ENCODE measurements at places on chromosomes 1 and 21.
A peak's percentile ranks its signal among the peaks of the same experiment; 100 is the strongest.

DNA sequence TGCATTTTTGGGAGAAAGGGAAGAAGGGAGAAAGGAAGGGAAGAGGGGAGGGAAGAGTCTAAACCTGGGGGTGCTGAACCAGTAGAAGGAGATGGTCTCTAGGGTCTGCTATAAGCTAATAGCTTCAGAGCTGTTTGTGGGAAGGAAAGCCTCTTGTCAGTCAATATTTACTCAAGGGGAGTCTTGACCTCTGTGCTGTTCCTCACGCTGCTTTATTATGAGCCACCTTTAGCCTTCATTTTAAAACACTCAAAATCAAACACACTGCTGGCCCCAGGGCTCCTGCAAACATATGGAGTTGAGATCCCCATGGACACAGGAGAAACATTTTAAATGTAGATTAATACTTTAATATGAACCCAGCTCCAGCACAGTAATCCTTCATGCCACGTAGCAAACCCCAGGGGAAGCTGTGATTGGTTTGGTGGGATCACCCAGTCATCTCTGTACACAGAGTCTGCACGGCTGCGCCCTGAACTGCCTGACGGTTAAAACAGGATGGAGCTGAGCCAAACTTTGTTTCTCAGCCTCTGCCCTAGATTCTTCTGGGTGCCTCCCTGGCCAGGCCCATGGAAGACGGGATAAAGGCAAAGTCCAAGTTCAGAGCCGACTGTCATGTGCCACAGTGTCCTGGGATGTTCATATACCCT lies 40.2 kb upstream of the VWA5B1 start:
- DNase-seq = no peak

DNA sequence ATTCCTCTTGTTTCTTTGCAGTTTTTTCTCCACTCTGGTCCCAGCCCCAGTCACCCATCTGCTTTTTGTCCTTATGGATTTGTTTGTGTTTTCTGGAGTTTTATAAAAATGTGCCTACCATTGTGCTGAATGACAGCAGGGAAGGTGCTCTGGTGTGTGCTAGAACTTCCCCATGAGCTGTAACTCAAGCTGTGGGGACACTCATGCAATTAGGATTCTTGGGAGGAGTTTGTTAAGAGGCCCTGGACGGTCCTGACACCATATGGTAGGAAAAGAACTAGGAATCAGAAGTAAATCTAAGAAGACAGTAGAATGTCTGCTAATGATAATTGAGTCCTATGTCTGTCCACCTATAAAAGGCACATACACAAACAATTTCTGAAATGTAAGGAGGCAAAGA lies 27.4 kb downstream of the URB2 start:
- no peak for DNase-seq

DNA sequence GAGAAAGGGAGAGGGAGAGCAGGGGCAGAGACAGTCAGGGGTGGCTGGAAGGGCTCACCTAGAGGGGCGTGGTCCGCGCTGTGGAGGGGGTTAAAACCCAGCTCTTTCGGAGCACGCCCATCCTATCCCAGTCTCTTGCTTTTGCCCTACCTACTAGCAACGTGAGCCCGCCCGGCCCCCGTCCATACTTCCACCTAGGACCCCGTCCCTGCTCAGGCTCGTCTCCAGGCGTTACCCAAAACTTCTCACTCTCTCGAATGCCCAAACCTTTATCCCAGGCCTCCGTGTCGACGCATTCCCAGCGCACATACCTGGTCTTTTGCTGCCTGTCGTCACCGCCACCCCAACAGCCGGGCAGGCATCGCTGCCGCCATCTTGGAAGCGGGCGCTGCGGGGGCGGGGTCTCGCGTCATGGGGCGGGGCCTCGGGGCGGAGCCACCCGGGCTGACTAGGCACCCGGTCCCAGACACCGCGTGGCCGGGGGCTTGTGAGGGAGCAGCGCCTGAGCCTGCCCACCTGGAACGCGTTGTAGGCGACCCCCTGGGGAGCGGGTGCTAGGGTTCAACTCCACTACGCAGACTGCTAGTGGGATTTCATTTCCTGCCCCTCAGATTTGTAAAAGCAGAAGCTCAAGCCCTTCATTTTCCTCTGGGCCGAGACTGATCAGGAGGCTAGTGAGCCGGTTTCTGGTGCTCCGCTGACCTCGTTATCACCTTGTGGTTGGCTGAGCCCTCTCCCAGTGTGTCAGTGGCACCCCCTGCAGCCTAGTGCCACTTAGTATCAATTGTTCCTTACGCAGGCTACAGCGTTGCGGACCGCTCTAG lies at the start of gene B4GALT3:
Gene B4GALT3 (minus strand): TSS at position 396 of the 824 bp plus-strand sequence. CDS start 1,447 bp downstream, outside the sequence.
- peak; percentile 96 for DNase-seq

GRCh38 chr1:64114012-64114525 lies 89.4 kb upstream of the UBE2U start:
- DNase-seq = no peak

DNA sequence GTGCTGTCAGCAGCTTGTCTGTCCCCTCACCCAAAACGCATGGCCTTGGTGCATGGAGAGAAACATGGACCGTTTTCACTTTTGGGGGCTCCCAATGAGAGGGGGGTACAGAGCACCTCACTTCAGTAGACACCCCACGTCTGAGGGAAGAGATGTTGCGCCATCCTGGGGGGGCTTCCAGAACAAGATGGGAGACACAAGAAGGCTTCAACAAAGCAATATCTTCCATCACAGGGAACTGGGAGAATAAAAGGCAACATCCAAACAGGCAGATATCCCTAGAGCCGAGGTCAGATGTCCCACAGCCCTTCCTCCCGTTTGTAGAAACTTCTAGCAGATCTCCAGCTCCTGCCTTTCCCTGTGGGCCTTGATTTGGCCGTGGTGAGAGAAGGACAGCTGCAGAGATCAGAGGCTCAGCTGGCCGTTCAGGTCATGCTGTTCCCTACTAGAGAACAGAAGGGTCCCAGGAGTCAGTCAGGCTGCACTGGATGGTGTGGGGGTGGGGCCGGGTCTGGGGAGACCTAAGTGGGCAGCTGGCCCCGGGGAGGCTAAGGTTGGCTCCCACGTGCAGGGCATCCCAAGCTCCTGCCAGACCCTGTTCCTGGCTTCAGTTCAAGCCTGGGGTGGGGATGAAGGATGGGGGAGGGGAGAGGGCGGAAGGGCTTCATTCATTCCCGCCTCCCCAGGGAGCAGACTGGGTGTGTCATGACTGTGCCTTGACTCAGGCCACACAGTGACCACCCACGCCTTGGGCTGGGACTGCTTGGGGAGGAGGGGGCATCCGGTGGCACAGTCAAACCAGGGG lies 4.4 kb downstream of the PLOD1 start:
- DNase-seq = no peak

DNA sequence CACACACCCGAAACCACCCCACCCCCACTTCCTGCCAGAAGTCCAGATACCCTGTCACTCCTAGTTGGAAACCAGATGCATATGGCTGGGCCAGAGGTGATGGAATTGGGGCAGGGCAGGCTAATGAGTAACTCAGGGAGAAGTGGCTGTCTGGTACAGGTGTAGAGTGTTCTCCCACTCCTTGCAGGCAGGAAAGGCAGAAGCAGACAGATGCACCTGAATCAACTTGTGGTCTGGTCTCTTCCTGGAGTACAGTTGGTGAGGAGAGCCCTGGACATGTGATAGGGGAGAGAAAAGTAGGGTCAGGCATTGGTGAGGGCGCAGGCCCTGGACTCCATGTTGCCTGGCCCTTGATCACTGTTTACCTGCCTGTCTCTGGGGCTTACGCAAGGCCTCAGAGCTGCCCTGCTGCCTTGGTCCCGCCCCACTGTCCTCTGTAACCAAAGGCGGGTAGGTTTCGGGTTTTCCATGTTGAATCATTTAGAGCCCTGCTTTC lies 2.5 kb downstream of the CGN start:
- peak; percentile 63 for DNase-seq

GRCh38 chr1:224157316-224157715 lies 25.7 kb upstream of the DEGS1 start:
- no peak for DNase-seq

DNA sequence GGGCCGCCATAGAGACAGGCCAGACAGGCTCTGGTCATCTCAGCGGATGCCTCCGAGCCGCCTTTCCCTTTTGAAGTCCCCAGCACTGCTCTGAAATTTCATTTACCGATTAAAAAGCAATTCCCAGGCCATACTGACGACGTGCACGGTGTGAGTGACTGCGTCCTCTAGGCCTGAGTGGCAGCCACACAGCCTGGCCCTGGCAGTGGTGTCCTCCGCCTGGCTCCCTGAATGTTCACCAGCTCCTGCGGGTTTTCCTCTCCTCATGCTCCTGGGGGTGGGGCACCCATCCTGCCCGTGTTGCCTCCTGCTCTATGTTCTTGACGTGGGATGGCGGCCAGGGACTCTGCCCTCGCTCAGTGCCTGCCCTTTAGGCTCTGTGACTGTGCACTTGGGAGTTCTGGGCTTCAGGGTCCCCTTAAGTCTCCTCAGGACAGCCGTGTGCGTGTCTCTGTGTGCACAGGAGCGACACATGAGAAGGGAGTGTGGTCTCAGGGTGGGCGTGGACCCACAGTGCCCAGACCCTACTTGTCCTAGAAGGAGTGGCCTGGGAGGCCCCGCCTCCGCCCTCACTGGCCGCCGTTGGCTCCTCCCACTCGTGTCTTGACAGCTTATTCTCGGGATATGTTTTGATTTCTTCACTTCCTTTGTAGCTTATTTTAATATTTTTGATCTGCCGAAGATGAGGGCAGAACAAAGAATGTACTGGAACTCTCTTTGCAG lies 3.6 kb downstream of the SKI start:
- peak; percentile 71 for DNase-seq

DNA sequence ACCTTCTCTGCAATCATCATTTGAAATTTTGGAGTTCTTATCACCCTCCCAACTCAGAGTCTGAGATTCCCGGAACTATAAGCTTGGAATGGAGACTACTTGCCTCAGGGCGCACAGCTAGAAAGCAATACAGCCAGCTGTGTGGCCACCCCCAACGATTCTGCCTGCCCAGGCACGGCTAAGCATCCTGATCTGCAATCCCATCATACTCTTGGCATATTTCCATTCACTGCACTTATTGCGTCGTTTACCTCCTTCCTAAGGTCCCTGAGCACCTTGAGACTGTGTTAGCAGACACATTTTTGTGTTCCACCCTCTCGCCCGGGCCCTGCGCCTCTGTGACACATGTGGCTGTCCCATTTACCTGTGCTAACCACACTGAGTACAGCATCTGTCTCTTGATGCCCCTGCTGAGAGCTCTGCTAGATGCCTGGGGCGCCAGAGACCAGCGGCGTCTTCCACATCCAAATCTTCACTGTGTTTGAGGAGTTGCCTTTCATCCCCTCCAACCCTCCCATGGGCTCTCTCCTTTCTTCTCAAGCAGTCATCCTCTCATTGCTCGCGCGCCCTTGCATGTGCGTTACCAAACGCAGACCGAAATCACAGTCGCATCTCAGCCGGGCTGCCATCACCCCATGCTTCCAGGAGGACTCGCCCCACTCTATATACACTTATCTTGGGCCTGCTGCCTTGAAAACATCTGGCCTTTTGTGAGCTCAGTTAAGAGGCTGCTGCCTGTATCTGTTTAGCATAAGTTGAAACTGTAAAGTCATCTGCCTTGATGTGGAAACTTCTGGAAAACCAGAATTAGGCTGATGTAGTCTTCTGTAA lies 3.5 kb upstream of the CLDN19 start:
- no peak for DNase-seq

DNA sequence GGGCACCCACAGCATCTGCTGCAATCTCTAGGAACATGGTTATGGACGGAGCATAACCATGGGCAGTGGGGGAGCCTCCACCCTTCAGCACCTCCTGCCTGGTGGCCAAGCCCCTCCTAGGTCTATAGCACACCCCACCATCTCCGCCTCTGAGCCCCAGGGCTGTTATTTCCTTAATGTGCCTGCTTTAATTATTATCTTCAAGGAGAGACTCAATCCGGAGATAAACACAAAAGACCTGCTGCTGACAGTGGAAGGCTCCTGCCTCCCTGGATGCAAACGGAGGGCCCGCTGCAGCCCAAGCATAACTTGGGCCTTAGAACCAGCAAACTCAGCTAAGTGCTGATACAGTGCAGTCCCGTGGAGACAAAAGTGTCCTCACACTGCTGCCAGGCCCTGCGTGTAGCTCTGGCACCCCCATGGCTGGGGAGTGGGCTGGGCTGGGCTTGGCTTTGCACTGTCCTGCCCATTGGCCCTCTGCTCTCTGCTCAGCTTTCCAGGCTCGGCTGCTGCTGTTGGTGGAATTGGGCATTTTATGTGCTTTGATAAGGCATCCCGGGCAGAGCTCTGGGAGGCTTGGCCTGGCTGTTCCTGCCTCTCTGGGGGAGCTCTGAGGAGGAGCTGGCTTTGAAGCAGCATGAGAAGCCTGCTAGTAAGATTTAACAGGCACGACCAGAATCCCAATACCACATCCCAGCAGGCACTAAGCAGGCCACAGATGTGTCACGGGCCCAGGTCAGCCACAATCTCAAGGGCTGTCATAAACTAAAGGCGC lies 620.2 kb downstream of the PTPRU start:
- no peak for DNase-seq

Measured in right kidney (tissue), 9 donors.